ENCODE measurements at places on chromosomes 7 and 10.

- peaks cover 2% of the 10 kb centered on the region for H3K36me3 ChIP-seq
- peaks cover 11% of the 10 kb centered on the region for H3K4me1 ChIP-seq
- peak overlapping the region; percentile 96 for H3K4me3 ChIP-seq
- peak; percentile 40 for DNase-seq
- no peaks in the 10 kb centered on the region for H3K27me3 ChIP-seq
- no peak overlapping the region for H3K27ac ChIP-seq
Measured at GRCh38 chr10:35335133-35336083, 901 bp upstream of the CCNY start.

GRCh38 chr10:125235093-125236069 is 75.0 kb upstream of the CTBP2 start:
- no peak for DNase-seq
- no peaks in the 10 kb centered on the region for H3K27me3 ChIP-seq
- H3K27ac ChIP-seq, result no peak overlapping the region
- no peak overlapping the region for H3K4me3 ChIP-seq
- peaks cover 14% of the 10 kb centered on the region for H3K4me1 ChIP-seq

DNA sequence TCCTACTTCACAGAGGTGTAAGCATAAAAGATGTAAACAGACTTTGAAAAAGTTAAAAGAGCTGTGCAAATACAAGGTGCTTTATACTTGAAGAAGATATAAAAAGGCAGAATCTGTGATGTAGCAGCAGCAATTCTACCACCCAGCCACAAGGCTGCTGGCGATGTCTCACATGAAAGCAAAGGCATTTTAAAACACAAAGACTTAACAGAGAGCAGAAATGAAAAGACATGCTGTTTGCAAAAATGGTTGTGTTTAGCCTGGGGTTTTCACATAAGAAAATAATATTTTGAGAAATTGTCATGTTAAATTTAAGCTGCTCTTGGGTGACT is 85.5 kb upstream of the ZNF800 start:
- H3K4me1 ChIP-seq, result no peaks in the 10 kb centered on the region
- DNase-seq, result no peak
- H3K4me3 ChIP-seq, result no peak overlapping the region
- no peak overlapping the region for H3K27ac ChIP-seq

DNA sequence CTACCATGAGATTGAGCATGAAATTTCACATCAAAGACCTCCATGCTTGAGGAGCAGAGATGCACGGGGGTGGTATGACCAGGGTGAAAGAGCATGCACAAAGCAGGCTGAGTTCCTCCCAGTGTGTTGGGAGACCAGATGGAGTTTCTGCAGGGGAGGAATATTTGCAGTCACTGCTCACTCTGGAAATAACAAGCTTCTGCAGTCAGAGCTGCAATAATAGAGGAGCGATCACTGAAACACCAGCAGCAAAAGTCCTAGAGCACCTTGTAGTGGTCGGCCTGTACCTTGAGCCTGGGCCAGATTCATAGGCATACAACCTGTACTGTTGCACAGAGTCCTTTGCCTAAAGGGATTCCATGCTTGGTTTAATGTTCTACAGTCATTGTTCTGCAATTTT is 184.5 kb upstream of the SP8 start:
- H3K4me3 ChIP-seq, result no peak overlapping the region
- no peak for DNase-seq
- H3K36me3 ChIP-seq, result no peaks in the 10 kb centered on the region
- H3K4me1 ChIP-seq, result no peaks in the 10 kb centered on the region
- no peak overlapping the region for H3K27ac ChIP-seq

- H3K4me1 ChIP-seq, result no peaks in the 10 kb centered on the region
- H3K27ac ChIP-seq, result no peak overlapping the region
- no peaks in the 10 kb centered on the region for H3K36me3 ChIP-seq
- no peaks in the 10 kb centered on the region for H3K27me3 ChIP-seq
- H3K4me3 ChIP-seq, result no peak overlapping the region
- no peak for DNase-seq
Measured at GRCh38 chr7:30485667-30486066, 7.1 kb upstream of the NOD1 start.

Data from mesenchymal stem cell (in vitro differentiated cells and primary cell).